M059J (cell line): ENCODE measurements at places on chromosomes 7 and 10. TPM values are rescaled to one million over a fixed set of nuclear protein-coding genes. Genes with fewer than 3 reads are reported as not detected.

DNA sequence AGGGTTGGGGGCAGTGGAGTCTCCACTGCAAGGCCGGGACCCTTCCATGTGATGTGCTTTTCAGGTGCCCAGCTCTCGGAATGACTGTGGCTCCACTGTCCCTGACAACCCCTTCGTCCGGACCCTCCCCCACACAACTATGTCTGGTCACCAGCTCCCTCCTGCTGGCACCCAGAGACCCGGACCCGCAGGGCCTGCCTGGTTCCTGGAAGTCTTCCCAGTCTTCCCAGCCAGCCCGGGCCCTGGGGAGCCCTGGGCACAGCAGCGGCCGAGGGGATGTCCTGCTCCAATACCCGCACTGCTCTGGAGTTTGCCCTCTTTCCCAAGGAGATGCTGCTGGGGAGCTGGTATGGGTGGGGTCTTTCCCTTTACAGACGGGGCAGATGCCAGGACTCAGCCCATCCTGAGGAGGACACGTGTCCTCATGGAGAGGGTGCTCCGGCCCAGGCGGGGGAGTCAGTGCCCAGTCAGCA is 5.5 kb downstream of the ATP6V0E2 start:
- DNase-seq: no peak

DNA sequence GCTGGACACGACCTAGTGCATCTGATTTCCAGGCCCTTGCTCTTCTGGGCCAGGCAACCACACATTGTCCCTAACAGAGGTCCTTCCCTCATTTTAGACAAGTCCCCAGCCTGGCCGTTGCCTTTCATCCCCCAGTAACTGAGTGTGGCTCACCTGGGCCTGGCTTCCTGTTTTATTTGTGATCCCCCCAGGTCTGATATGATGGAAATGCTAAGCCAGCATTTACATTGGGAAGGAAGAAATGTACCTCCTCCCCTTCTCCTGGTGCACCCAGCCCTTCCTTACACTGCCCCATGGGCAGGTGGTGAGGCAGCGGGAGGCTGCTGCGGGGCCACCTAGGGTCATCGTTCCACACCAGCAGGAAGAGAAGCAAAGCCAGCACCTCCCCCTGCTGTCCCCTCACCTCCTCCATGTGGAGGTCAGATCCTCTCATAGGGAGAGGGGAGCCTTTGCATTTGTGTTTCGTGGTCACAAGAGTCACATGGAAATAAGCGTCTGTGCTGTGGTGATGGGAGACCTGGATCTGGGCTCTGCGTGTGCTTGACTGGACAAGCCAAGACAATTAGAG is 108.8 kb downstream of the GLRX3 start:
- DNase-seq: no peak

GRCh38 chr7:158585721-158586498 is 1.7 kb downstream of the PTPRN2 start:
- no peak for DNase-seq

DNA sequence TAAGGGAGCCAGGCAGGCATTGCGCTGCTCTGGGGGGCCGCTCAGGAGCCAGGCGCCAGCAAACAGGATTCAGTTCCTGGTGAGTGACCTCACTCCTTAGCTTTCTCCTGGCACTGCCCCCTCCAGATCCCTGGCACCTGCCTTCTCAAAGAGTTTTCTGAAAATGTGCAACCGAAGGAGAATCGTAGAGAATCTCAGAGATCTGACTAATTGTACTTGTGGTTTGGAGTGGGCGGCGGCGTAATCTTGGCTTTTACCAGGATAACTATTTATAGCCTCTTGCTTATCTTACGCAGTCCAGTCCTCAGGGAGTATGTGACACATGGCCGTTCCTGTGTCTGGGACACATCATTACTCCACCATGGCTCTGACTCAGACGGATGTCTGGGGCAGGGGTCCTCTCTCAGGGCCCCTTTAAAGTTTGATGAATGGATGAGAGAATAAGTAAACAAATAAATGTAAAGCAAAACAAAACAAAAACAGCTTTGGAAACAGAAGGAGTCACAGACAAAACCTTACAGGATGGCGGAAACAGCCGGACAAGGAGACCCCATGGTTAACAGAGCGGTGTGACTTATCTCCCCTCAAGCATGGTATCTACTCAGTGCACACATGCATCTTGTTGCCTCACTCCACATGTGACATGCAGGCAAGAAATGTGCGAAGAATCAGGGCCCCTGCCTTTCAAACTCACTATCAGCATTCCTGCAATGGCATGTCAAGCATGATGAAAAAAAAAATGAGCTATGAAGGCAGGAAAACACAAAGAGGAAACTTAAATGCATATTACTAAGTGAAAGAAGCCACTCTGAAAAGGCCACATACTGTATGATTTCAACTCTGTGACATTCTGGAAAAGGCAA is 99.7 kb downstream of the TNS3 start:
- DNase-seq: peak; percentile 99

- peak; percentile 60 for DNase-seq
These were observed 177.0 kb downstream of the PRKAG2 start for GRCh38 chr7:151699928-151700319.

DNA sequence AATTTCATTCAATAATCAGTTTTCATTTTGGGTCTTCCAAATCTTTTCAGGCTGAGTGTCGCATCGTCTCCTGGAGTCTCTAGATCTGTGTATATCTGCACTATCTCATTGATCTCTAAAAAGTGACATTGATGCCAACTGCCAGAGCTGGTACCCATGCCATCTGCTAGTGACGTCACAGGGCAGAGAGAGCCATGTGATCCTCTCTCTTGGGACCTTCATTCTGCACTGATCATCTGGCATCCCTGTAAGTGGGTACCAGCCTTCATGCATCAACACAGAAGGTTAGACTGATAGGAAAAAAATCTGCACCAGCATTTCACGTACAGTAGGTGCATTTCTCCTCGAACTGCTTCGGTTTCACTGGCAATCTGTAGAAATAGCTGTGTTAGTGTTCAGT is at the start of gene NEUROD6:
TSS of gene NEUROD6 (minus strand) at position 124 of the 400 bp plus-strand sequence. CDS start 1,458 bp downstream, outside the sequence.
- DNase-seq: no peak

The PDE6C gene
- not detected in 2 replicates for total RNA-seq

The NPFFR1 gene
- not detected in 2 replicates for total RNA-seq

The CUZD1 gene
- 0.02 and 0.05 TPM in 2 replicates for total RNA-seq
